Activated CD4-positive, alpha-beta T cell treated with anti-CD3 and anti-CD28 coated beads, Interleukin-2, amount 10 ng/mL, durations not matched to agents 24 days and 14 days (primary cell): ENCODE measurements at places on chromosomes 16 and 17. TPM values are rescaled to one million over a fixed set of nuclear protein-coding genes. Genes with fewer than 3 reads are reported as not detected.
A peak's percentile ranks its signal among the peaks of the same experiment; 100 is the strongest.

DNA sequence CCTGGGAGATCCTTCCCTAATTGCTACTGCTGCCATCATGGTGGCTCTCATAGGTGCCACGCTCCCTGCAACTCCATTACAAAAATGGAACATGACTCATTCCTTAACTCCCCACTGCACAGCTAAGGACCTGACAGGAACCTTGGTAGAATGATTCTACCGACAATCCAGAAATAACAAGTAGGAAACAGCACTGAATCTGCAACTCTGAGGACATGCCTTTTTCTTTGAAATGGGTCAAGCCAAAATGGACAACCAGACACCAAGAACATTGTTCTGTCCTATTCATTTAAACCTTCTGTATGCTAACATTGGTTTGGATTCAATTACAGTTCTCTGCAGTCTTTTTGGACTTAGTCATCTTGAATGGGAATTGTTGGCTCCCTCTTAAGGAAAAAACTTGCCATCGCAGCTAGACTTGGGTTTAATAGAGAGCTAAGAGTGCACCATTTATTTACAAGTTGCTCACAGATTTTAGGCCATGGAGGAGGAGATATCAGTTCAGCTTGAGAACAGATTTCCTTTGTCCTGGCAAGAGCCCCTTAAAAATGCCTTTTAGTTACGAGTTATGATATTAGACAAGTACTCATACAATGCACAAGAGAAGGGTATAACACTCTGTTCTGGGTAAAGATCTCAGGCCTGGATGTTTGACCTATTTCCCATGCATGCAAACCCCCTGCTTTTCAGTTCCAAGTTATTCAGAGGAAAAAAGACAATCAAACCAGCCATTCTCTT, 20.9 kb upstream of the NSRP1 start:
- DNase-seq, result peak; percentile 64

DNA sequence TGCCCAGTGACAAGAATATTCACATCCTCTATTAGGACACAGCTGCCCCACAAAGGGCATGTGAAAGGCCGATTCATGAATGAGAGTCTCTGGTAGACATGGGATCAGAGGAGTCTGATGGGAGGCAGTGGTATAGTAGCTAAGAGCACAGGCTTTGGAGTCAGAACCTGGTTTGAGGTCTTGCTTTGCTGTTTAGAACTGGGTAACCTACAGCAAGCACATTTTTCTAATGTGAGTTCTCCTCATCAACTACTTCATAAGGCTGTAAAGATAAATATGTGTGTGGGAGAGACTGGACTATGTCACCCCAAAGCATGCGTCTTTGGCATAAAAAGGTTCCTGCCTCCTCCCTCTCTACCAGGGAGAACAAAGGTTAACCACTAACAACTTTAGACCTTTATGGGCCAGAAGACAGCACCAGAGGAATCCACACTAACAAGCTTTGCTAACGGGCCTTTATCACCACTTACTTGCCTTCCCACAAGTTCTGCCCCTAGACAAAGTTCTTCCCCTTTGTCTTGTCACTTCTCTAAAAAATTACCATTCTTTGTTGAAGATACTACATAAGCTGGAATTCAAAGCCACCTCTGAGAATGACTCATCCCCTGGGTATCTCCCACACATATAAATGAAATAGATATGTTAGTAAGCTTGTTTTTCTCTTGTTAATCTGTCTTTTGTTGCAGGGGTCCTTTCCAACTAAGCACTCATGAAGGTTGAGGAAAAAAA, 21.1 kb downstream of the CDR2 start:
- DNase-seq, result peak; percentile 75

- peak; percentile 87 for DNase-seq
Measured at GRCh38 chr17:78890498-78890897, 12.5 kb downstream of the CEP295NL start.

- DNase-seq, result no peak
Measured at GRCh38 chr17:58245428-58246103, 7.2 kb downstream of the LPO start.

DNA sequence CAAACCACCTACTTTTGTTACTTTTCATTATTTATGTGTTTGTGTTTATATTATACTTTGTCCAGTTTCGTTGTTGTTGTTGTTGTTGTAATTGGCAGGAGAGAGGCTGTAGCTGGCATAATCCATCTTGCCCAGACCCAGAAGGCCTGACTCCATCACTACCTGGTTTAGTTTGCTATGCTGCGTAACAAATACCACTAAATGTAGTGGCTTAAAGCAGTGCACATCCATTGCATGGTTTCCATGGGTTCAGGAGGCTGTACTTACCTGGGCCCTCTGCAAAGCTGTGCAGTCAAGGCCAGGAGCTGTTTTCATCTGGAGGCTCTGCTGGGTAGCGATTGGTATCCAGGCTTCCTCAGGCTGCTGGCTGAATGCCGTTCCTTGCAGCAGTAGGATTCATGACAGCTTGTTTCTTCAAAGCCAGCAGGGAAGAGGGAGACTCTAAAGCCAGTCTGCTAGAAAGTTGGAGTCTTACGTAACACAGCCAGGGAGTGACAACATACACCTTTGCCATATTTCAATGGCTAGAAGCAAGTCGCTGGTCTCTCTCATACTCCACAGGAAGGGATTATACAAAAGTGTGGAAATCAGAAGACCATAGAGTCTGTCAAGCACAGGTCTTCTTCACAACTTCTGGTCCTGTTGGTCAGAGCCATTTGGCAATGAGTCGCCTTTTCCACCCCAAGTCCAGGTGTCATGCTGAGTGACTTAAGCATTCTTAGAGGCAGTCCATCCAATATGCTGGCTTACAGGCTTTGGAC, 41.1 kb downstream of the TNRC6C start:
- no peak for DNase-seq

DNA sequence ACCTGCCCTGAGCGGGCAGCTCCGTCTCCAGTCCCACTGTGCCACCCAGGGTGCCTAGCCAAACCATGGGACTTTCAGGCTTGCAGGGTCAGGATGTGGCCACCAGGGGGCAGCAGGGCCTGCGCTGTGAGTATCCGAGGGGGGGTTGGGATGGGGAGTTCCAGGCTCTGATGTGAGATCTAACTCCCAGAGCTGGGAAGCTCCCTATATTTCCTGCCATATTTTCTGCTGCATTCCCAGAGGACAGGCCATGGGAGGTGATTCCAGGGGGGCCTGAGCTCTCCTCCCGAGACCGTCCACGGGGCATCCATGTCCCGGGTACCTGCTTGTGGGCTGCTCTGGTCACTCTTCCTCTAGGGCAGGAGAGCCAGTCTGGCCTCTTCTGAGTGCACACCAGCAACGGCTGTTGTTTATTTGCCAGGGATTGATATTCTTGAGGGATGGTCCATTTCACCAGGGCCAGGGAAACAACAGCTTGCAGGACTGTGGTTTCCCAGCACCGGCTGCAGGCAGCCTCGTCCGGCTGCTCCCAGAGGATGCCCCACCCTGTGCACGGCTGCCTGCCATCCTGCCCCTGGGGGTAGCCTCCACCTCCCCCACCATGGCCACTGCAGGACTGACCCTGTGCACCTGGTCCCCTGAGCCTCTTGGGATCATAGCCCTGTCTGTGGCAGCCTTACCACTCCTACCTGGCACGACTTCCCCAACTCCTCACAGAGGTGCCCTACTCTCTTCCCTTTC, 1.2 kb downstream of the GPR142 start:
- DNase-seq, result peak; percentile 92

DNA sequence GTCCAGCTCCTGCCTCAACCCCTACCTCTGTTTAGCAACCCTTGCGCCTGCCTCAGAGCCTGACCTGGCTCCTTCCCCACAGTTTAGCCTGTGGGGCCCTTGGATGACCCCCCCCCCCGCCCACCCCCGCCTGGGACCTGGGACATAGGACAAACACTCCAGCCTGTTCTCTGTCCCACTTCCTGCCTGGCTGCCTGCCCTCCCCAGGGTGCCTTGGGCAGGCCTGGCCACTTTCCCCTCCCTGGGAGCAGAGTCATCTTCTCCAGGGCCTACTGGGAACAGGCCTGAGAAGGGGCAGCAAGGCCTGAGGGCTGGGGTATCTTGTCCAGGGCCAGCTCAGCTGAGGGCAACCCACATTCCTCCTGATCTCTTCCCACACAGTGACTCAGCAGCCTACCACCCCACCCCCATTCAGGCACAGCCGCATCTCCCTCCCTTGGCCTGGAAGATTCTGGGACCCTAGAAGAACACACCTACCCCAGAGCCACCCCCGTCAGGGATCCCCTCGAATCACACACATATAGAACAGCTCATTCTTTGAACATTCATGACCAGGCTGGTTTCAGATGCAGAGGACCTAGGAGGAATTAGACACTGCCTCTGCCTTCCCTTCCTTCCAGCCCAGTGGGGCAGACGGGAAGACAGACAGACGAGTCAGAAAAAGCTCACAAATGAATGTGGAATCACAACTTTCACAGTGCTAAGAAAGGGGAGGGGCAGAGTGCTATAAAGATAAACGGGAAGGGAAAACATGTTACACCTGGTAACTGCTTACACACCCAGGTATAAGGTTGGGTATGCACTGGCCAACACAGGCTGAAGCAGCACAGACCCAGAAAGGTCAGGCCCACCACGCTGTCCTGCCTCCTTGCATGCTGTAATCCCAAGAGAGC, 6.0 kb downstream of the FHOD1 start:
- no peak for DNase-seq

GRCh38 chr17:3002538-3003295, 60.7 kb downstream of the OR1D5 start:
- no peak for DNase-seq

GRCh38 chr16:89268585-89268984, 51.1 kb downstream of the ZNF778 start:
- DNase-seq, result no peak

GRCh38 chr17:63699638-63700527, at the start of gene LIMD2:
Gene LIMD2, minus strand, starts transcription at chr17:63700125. Its CDS starts 827 bp downstream, at chr17:63699298.
- peak; percentile 93 for DNase-seq

GRCh38 chr17:17940441-17940911, 31.7 kb downstream of the TOM1L2 start:
- DNase-seq, result no peak

- DNase-seq, result no peak
Measured at GRCh38 chr16:568401-569258, 1.1 kb upstream of the PIGQ start.

DNA sequence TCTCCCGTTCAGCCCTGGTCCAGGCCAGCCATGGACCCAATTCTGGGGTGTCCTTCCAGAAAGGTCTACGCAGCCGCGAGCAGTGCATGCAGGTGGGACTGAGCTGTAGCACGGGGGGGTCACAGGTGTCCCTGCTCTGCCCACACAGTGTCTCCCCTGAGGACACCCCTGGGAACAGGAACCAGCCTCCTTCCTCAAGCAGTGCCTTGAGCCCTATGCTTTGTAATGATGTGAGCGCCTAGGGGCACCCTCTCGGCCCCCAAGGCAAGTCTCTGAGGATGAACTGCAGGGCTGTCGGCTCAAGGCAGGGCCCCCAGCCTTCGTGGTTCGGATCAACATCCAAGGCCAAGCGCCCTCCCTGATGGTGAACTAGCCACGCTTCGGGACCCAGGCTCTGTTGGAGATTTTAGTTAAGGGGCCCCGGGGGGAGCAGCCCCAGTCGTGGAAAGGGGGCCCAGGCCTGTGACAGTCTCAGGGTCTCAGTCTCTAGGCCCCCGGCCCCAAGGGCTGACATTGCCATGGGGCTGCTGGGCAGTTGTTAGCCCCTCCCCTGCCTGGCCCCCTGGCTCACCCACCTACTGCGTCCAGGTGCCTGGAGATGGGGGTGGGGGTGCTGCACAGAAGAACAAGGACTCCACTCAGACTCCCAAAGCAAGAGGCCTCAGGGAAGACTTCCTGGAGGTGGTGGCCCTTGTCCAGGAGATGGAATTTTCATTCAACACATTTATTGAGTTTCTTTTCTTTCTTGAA, 2.3 kb downstream of the IL17C start:
- no peak for DNase-seq

Gene FZD2
- not detected in 2 replicates for total RNA-seq

Gene KIF22
- 132 TPM in 2 replicates for total RNA-seq

Gene CEP295NL
- total RNA-seq, result 0.56 TPM in 1 of 2 replicates, not detected in the other

Gene GPT2
- 15.7 and 16.0 TPM in 2 replicates for total RNA-seq

Gene FBXO39
- 0.26 and 0.36 TPM in 2 replicates for total RNA-seq

Gene GRB7
- 0.30 TPM in 1 of 2 replicates, not detected in the other for total RNA-seq

Gene SHISA9
- 0.12 TPM in 1 of 2 replicates, not detected in the other for total RNA-seq
